Fibroblast of skin of right biceps (primary cell): ENCODE measurements at places on chromosomes 2 and 18.

DNA sequence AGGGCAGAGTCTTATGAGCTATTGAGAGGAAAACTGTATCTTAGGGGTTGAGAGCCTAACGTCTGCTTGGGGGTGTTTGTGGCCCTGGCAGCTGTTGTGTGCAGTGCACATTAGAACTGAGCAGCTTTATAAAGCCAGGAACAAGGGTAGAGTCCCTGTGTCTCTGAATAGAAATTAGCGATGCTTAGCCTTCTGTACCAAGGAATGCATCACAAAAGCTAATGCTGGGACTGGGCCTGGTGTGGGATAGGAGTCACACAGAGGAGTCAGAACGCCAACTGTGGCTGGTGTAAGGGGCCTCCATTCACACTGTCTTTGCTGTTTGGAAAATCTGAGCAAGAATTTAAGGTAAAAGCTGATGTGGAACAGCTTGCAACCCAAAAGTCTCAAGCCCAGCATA is 283.2 kb downstream of the SOX11 start:
- no peak for DNase-seq

- no peak for DNase-seq
Measured at GRCh38 chr2:1672738-1673137, 71.6 kb downstream of the PXDN start.

DNA sequence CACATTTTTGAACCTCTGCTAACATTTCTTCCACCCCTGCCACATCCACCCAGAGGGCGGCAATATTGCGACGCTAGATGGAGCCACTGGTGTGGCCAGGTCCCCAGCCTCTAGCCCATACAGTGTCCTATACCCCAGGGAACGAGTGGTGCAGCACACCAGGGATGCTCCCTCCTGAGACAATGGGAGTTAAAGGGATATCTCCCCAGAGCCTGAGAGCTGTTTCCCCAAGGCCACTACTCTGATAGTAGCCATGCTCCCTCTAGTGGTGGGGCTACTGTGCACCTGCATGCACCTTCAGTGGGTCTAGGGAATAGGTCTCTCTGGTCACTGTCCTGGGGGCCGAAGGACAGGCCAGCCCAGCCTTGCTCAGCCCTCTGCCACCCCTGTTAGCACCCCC is 336.4 kb upstream of the FSHR start:
- peak; percentile 7 for DNase-seq

DNA sequence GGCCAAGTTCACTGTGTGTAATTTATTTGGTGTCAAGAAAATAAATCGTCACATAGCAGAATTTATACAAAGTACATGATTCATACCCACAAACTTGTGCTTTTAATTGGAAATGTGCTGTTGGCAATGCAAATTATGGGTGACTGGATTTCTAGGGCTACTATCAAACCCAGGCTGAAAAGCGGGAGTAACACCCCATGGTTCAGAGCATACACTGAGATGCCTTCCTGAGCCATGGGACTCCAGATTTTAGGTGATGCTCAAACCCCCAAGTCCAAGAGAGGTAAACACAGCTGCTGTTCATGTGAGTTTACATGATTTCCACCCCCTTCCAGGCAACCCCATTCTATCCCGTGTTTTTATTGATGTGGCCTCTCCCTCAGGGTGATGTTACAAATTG is 565.9 kb upstream of the ID2 start:
- DNase-seq: peak; percentile 88

- no peak for DNase-seq
Measured at GRCh38 chr2:186327251-186327868, 158.7 kb upstream of the ZC3H15 start.

GRCh38 chr2:119523383-119523951 is 816 bp downstream of the SCTR start:
- no peak for DNase-seq

- DNase-seq: no peak
Measured at GRCh38 chr2:126368758-126369157, 287.2 kb upstream of the GYPC start.

GRCh38 chr2:72929010-72929409 is 11.7 kb downstream of the EMX1 start:
- DNase-seq: no peak

GRCh38 chr2:129782633-129782990 is 196.9 kb upstream of the RAB6C start:
- no peak for DNase-seq

GRCh38 chr2:145653553-145653952 is 1133.6 kb upstream of the ZEB2 start:
- DNase-seq: peak; percentile 9
